ENCODE measurements at places on chromosomes 16 and 17.

DNA sequence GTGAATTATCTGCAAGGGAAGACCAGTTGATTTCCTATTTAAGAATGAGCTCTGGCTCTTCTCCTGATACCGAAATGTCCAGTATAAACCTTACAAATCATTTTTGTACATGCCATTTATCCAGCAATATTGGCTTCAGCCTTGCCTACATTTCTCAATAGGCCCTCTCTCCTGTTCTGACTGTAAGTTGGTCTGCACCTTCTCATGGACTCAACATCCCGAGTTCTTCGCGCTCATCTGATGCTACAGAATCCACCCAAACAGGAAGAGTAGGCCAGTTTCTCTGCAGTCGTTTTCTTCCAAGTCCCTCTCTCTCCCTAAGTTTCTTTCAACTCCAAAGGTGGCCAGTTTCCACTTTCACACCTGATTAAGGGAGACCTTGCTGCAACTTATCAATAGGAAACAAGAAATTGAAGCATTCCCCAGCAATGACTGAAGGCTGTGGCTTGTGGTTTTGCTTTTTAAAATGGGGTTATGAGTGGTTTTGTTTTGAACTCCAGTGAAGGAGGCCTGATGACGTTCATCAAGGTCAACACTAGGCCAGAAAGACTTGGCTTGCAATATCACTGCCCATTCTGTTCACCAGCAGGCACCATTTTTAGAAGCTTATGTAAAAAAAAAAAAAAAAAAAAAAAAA lies 383.0 kb downstream of the MAF start:
- no peak for DNase-seq

- peak; percentile 88 for DNase-seq
Observed at GRCh38 chr17:1022278-1023024, 25.5 kb downstream of the TIMM22 start.

DNA sequence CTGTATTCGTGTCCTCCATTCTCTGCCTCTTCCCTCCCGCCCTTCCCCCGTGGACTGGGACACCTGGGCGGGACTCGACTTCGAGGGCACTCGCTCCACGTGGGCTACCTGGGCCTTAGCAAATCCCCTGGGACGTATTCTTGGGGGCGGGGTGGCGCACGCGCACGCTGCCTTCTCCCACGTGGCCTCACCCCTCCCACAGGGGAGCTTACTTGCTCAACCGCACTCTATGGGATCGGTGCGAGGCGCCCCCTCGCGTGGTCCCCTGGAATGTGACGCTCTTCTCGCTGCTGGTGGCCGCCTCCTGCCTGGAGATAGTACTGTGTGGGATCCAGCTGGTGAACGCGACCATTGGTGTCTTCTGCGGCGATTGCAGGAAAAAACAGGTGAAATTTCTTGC lies 3.5 kb downstream of the VMO1 start:
- no peak for DNase-seq

DNA sequence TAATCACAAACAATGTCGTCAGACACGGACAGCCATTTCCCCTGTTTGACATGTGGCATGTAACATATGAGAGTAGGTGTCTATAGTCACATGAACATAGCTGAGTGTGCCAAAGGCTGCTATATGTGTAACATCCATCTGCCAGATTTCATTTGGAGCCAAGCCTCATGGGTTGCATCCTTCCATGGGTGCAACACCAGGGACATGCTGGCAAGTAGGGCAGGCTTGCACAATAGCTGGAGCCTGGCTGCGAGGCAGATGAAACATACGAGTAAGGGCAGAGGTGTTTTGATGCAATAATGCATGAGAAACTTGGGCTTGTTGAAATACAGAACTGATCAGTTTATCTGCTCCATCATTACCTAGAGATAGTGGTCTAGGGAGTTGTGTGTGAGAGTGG lies 9.0 kb upstream of the ZNF689 start:
- no peak for DNase-seq

DNA sequence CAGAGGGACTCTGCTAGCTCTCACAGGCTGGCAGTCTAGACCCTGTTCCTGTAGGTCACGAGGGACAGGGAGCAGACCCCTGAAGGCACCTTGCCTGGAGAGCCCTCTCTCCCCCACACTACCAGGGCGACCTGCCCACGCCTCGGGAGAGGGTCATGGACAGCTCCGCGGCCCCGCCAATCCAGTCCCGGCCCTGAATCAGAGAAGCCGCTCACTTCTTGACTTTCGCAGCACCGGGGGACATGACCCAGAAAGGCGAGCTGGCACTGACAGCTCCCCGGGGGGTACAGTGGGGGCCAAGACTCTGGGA lies 5.1 kb downstream of the KIFC3 start:
- no peak for DNase-seq

GRCh38 chr16:89862732-89863131 lies 10.7 kb upstream of the TCF25 start:
- DNase-seq, result no peak

GRCh38 chr17:42608305-42609181 lies 631 bp downstream of the RETREG3 start:
- no peak for DNase-seq

GRCh38 chr17:39653316-39653661 lies 11.9 kb upstream of the TCAP start:
- no peak for DNase-seq
